ENCODE measurements at places on chromosomes 4 and X.

DNA sequence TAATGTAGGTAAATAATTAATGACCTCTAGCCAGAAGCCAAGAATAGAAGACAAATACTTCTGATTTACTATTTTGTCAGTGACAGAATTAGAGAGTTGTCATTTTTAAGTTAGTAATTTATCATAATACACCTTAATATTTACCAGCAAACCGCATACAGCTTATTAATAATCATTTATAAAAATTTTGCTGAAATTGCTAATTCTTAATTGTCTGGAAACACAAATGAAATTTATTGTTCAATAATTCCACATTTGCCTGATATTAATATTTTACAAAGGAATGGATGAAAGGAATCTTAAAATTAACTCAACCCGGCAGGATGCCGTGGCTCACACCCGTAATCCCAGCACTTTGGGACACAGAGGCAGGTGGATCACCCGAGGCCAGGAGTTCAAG lies 44.7 kb downstream of the PROM1 start:
- DNase-seq = no peak

DNA sequence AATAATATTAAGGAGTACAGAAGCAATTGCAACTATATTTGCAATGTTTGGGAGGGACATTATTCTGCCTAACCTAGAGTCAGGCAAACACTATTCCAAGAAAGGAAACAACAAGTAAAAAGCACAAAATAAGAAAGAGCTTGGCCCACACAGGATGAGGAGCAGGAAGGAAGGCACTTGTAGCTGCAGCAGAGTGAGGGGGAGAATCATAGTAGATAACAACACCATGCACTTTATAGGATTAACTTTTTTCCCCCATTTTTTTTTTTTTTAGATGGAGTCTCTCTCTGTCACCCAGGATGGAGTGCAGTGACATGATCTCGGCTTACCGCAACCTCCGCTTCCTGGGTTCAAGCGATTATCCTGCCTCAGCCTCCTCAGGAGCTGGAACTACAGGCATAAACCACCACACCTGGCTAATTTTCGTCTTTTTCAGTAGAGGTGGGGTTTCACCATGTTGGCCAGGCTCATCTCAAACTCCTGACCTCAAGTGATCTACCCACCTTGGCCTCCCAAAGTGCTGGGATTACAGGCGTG lies 10.3 kb upstream of the JCHAIN start:
- DNase-seq = no peak

DNA sequence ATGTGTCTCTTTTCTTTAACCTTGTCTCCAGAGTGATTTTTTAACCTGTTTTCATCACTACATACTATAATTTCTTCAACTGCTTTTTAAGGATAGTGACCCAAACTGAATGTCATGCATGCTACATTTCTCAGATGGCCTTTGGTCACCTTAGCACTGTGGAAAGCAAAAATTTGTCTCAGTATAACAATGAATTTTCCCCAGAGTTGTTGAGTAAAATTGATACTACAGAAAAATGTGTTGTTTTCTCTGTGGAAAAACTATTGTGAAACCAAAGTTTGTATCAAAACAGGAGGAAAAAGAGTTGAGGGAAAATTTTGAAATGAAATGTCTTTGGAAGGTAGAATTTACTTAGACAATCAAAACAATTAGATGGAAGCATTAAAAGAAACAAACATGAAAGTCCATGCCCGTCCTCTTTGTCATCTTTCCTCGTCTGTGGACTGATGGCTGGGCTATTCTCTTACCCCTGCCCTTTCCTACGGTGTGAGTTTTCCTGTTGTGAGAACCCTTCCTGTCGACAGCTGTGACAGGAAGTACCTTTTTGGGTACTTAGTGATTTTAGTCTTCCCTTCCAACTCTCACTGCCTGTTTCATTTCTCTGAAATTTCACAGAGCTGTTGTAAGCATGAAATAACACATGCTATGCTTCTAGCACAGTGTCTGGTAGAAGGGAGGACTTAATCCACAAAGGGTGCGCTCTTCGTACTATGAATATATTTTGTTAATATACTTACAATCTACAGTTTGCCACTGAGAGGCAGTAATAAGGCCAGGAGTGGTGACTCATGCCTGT lies 50.8 kb downstream of the LRP2BP start:
- DNase-seq = no peak

DNA sequence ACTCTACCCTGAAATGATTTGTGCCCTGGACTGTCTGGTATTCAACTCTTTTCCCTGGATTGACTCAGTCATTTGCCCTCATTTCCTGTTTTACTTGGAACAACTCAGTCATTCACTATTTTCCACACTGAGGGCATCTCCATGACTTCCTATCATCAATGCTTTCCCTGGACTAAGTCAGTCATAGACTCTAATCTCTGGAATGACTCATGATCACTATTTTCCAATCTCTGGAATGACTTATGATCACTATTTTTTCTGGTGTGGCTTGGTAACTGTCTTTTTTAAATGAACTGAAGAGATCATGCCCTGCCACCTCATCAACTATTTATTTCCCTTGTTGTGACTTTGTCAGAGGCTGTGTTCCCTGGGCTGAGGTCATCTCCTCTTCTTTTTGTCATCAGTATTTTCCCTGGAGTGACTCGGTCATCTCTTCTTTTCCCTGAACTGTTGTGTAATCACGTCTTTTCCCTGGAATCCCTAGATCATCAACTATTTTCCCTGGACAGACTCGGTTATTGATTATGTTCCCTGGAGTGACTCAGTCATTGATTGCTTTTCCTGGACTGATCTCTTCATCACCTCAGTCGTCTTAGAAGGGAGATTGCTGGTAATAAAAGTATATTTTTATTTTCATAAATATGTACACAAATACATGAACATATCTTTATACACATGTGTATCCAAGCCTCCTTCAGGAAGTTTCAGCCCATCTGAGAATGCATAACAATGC lies 327.1 kb upstream of the VCX start:
- DNase-seq = no peak

- DNase-seq = no peak
These were observed 240.8 kb upstream of the PPARGC1A start for GRCh38 chr4:24130637-24131036.

DNA sequence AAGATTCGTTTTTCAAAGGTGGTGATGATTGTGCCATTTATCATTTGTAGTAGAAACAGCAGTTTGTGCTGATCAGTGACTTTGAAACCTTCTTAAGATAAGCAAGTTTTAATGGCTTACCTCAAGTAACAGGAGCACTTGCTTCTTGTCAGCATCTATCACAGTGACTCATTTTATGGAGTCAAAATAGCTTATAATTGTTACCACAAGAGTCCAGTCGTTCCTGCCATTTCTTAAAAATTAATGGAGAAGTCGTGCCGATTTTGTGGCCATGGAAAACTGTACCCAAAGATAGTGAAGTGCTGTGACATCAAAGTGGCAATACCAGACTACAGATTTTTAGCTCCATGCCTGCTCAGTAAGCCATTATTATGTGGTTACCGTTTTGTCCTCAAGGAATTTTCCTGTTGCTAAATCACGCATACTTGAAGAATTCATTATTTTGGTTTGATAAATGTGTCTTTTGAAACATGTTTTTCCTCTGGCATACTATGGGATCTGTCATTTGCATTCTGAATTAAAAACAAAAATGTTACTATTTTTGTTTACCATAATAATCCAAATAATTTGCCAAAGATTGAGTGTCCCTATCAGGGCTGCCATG lies 129.9 kb downstream of the CBR4 start:
- DNase-seq = no peak

DNA sequence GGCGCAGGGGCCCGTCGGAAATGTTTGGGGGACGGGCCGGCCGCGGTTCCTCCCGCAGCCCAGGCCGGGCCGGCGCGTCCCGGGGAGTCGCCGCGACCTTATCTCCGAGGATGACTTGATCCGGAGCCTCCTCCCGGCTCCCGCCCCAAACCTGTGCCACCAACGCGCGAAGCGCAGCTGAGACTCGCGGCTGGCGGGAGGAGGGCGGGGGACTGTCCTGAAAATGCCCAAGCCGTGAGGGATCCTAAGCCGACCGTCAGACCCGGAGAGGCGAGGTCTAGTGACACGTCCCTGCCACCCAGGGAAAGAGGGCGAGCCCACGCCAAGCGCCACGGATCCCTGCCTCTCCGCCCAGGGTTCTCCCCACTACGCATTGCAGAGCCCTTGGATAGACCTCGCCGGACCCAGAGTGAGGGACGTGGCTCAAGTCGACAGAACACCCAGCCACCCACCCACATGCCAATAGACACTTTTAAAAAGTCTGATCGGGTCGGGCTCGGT lies 26.9 kb downstream of the UTP14A start:
- DNase-seq = no peak

DNA sequence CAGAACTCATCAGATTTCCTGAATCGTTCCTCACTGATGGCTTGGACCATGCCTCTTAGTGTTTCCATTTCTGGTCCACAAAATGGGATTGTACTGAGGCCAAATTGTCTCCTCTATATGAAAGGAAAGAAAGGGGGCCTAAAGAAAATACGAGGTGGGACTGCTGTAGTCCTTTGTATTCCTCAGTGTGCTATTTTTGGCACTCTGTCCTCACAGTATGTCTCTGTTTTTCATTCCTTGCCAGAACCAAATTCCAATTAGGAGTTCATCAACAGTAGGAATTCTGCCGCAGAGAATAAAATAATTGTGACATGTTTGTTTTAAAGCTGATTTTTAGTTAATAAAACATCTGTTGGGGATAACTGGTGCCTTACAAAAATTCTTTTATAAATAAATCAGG lies 515.7 kb downstream of the SMARCA1 start:
- DNase-seq = no peak

DNA sequence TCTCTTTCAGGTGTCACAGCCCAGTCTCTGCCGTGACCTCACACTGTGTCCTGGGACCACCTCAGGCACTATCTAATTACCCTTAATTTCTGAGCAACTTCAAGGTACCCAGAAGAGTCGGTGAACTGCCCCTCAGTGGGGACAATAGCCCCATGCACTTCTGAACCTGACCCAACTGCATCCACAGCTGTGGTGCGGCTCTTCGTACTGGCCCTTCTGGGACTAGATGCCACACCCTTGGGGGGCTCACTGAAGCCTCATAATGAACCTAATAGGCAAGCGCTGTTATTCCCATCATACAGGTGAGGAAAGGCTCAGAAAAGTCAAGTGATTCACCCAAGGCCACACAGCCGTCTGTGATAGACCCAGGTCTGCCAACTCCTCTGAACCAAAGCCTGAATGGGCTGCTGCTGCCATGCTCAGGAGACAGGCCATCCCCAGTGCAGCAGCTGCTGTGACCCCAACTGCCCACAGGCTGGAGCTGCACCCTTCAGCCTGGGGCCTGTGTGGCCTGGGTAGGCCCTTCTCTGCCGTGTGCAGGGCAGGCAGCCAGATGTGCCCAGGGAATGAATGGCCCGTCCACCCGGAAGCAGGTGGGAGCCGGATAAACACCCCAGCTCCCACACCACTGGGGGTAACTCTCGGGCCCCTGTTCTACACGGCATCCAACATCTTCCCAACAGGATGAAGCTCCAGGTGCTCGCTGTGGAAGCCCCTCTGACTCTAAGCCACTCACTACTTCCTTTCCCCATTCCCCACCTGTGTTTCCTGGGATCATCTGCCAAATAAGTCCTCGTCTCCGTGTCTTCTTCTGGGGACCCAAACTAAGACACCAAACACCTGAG lies 35.9 kb downstream of the HMX1 start:
- DNase-seq = no peak

DNA sequence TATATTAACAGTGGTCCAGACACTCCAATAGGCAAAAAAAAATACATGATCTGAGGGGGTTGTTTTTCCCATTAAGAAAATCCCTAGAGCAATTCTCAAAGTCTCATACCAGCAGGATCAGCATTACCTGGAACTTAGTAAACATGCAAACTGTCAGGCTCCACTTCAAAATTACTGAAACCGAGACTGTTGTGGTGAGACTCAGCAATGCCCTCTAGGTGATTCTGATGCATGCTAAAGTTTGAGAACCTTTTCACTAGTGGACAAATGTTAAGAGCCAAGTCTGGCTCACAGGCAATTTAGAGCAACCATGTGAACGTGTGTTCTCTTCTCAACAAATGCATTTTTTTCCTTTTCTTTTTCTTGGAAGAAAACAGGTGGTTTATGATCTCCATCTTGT lies 30.2 kb downstream of the NEK1 start:
- no peak for DNase-seq

DNA sequence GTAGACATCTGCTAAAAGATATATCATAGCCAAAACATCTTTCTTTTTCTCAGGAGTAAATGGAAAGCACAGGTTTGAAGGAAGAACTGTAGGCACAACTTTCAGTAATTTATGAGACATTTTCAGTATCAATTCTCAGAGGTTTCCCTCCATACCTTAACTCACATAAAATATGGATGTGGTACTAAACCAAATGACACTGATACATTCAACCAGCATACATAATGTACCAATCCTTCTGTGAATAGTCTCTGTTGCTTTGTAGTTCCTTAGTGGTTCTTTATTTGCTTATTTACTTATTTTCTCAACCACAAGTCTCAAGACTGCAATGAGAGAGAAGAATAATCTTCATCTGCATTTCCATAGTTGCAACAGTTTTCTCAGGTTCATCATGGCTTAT lies 96.1 kb downstream of the ARHGAP24 start:
- no peak for DNase-seq

DNA sequence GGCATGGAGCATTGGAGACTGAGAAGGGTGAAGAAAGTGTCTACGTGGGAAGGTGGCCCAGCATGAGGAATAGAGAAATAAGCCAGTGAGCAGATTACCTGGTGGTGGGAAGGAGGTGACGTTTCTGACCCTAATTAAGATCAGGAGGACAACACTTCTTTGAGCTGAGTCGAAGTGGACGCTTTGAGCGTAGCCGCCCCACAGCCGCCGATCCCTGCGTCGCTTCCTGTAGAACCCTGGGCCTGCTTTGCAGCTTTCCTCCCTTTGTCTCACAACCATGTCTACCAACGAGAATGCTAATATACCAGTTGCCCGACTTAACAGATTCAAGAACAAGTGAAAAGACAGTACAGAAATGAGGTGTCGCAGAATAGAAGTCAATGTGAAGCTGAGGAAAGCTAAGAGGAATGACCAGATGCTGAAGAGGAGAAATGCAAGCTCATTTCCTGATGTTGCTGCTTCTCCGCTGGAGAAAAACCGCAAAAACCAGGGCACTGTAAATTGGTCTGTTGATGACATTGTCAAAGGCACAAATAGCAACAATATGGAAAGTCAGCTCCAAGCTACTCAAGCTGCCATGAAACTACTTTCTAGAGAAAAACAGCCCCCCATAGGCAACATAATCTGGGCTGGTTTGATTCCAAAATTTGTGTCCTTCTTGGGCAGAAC lies 6.4 kb upstream of the ANTXR2 start:
- DNase-seq = no peak

DNA sequence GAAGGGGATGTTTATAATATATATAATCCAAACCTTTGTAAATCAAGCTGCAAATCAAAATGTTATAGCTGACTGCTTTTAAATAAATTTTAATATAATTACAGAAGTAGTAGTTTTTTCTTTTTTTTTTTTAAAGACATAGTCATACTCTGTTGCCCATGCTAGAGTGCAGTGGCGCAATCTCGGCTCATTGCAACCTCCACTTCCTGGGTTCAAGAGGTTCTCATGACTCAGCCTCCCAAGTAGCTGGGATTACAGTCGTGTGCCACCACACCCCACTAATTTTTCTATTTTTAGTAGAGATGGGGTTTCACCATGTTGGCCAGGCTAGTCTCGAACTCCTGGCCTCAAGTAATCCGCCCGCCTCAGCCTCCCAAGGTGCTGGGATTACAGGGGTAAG lies 178.7 kb downstream of the FBXW7 start:
- no peak for DNase-seq

All from stimulated activated CD4-positive, alpha-beta T cell treated with anti-CD3 and anti-CD28 coated beads, TNF-alpha, amount 100 ng/mL, for 24 hours (primary cell).